Skeletal muscle tissue (tissue), 5 donors: ENCODE measurements at places on chromosomes 16 and 17. TPM values are rescaled to one million over a fixed set of nuclear protein-coding genes. Genes with fewer than 3 reads are reported as not detected.

The C17orf78 gene
- not detected for total RNA-seq

The ASPA gene
- 1.6 TPM for total RNA-seq

The ADAD2 gene
- total RNA-seq, result not detected

The CD300LB gene
- total RNA-seq, result not detected

The ETV4 gene
- 1.6 TPM for total RNA-seq

The UBALD2 gene
- 2.6 TPM for total RNA-seq

The TNFRSF12A gene
- total RNA-seq, result 28.7 TPM
